ENCODE measurements at places on chromosomes 6 and 20.
A peak's percentile ranks its signal among the peaks of the same experiment; 100 is the strongest.

DNA sequence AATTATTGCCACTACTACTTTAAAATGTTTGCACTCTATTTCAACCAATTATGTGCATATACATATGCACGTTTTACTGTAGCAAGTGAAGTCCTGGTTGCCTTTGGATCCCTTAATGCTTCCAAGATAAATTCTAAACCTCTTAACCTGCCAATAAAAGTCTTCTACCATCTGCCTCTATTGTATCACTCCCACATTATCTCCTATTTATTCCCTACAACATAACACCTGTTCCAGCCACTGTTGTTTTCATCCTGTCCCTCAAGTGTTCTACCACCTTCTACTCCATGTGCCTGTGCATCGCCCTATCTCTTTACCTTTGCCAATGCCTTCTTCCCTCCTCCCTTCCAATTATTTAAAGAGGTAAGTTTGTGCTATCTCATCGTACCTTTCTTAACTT, 499.0 kb upstream of the RNF217 start:
- no peak for DNase-seq
- peaks cover 14% of the 10 kb centered on the region for H3K4me1 ChIP-seq
- H3K27me3 ChIP-seq: no peaks in the 10 kb centered on the region

DNA sequence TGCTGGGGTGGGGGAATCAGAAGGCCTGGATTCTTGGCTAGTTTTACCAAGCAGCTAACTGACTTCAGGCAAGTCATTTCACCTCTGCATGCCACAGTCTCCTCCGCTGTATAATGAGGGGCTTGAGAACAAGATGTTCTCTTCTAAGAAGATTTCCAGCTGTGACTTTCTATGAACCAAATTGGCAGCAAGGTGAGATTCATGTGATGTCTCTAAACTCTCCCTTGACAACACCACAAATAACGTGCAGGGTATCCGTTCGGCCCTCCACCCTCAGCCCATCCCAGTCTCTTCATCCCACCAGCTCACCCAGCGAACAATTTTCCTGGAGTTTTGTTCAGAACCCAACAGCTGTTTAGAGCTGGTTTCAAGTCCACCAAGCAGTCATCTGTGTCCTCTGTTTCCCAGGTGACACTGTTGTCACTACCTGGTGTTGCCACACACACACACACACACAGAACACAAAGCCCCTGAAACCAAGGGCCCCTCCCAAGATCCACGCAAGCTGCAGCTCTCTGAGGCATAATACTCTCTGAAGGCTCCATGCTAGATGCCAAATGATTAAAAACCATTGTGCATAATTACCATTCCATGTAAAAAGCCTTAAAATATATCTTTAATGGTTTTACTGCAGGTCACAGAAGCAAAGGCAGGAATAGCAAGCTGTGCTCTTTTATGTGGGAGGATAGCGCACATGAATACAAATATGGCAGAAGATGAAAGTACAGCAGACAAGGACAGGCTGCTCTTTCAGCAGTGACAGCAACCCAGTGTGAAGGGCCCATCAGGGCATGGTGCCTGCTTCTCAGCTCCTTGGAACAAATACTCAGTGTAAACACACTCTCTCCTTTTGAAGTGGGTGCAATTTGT, 48.2 kb downstream of the ARHGAP18 start:
- H3K4me1 ChIP-seq: peaks cover 24% of the 10 kb centered on the region
- no peak overlapping the region for H3K4me3 ChIP-seq
- DNase-seq: no peak
- H3K27me3 ChIP-seq: no peaks in the 10 kb centered on the region
- no peak overlapping the region for H3K27ac ChIP-seq

DNA sequence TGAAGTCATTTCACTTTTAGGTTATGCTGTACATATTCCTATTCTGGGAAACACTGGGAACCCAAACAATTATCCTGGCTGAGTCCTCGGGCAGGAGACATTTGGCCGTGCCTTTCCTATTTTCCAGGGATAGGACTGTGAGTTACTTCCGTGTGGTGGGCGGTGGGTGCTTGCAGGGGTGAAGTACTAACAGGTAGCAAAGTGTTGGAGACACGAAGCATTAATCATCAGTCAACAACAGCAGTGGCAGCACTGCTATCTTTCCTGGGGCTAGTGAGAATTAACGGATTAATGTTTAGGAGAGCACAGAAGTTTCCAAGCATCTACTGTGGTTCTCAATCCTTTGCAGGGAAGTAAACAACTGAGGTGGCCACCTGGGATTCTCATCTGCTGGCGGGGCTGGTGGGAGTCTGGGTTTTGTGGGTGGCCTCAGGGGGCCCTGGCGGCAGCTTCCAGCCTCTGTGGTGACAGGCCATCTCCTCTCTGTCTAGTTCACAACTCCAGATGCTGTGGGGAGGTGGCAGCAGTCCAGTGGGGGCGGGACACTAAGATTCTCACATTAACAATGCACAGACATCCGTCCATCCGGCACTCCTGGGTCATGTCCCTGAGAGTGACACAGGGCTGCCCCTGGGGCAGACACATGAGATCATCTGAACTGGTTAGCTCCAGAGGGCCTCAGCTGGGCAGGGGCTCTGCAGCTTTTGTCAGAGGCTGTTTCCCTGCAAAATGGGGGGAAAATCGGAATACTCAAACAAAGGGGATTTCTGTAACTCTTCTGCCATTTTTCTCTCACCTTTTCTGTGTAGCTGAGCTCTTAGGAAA, 90.9 kb downstream of the GJA10 start:
- H3K27me3 ChIP-seq: no peaks in the 10 kb centered on the region
- H3K27ac ChIP-seq: peak overlapping the region; percentile 98
- peaks cover 54% of the 10 kb centered on the region for H3K4me1 ChIP-seq
- no peak for DNase-seq

- no peak for DNase-seq
Observed at GRCh38 chr6:20875369-20875963, 341.2 kb downstream of the CDKAL1 start.

- no peak overlapping the region for H3K27ac ChIP-seq
- H3K4me1 ChIP-seq: no peaks in the 10 kb centered on the region
- no peak overlapping the region for H3K4me3 ChIP-seq
Observed at GRCh38 chr6:95614094-95614493, 36.8 kb downstream of the MANEA start.

- H3K36me3 ChIP-seq: no peaks in the 10 kb centered on the region
- H3K27ac ChIP-seq: no peak overlapping the region
- no peak overlapping the region for H3K4me3 ChIP-seq
- no peaks in the 10 kb centered on the region for H3K4me1 ChIP-seq
- no peaks in the 10 kb centered on the region for H3K27me3 ChIP-seq
Observed at GRCh38 chr20:54980103-54980960, 504.9 kb downstream of the DOK5 start.

DNA sequence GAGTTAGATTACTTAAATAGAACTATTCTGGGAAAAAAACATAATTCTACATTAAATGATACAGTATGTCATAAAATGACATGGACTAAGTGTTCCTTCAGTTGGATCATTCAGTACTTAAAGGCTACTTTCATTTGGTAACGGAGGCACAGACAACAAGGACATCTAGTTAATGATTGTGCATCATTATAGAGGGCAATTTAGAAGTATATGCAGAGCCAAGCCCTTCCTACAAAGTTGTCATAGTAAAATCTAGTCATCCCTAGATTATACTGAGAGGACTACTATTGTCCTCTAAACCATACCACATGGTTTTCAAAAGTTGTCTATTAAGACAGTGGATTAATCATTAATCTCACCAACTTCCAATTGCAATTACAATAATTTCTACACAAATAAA, 53.9 kb upstream of the STXBP5 start:
- DNase-seq: no peak
- H3K27ac ChIP-seq: no peak overlapping the region
- peaks cover 9% of the 10 kb centered on the region for H3K4me1 ChIP-seq
- H3K4me3 ChIP-seq: no peak overlapping the region
- no peaks in the 10 kb centered on the region for H3K36me3 ChIP-seq
- no peaks in the 10 kb centered on the region for H3K27me3 ChIP-seq

DNA sequence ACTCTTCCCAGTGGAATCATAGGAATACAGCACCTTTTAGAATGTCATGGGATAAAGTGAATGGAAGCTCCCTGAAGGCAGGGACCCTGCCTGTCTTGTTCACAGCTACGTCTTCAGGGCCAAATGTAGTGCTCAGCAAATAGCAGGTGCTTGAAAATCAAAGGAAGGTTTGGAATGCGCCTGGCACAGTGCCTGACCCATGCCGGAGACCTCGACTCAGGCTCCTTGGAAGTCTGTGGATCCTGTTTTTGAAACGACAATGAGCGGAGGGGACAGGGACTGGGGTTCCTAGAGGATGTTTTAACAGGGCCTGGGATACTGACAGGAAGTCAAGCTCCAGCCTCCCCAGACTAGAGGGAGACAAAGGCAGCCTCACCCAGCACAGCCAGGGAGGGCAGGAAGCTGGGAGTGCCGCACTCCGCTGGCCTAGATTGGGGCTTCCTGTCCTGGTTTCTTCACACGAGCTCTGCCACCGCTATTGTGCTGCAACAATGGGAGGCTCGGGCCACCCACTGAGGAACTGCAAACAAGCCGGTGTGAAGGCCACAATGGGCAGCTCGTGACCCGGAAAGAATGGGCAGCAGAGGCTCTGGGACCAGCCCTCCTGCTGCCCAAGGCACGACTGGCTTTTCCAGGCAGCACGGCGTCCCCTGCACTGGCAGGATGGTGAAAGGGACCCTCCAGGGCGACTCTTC, 76.7 kb downstream of the PREX1 start:
- H3K27ac ChIP-seq: no peak overlapping the region
- peaks cover 9% of the 10 kb centered on the region for H3K4me1 ChIP-seq
- no peak for DNase-seq
- H3K36me3 ChIP-seq: no peaks in the 10 kb centered on the region

DNA sequence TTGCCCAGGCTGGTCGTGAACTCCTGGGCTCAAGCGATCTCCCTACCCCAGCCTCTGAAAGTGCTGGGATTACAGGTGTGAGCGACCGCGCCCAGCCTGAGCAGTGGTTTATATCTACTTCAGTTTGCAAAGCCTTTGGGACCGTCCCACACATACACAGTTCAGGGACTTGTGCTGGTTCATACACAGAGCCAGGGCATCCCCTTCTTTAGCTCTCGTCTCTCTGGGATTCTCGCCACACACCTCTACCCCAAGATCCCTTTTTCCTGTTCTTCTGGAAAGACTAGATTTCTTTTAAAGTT, 12.5 kb downstream of the CAP2 start:
- H3K4me3 ChIP-seq: no peak overlapping the region
- peaks cover 43% of the 10 kb centered on the region for H3K4me1 ChIP-seq
- no peaks in the 10 kb centered on the region for H3K27me3 ChIP-seq
- DNase-seq: no peak
- H3K36me3 ChIP-seq: peaks cover 13% of the 10 kb centered on the region

GRCh38 chr6:25448965-25449538, 169.9 kb downstream of the CARMIL1 start:
- peaks cover 37% of the 10 kb centered on the region for H3K4me1 ChIP-seq
- no peaks in the 10 kb centered on the region for H3K27me3 ChIP-seq
- no peak overlapping the region for H3K4me3 ChIP-seq
- peaks cover 11% of the 10 kb centered on the region for H3K36me3 ChIP-seq

Measured in chondrocyte (in vitro differentiated cells).